Cardiac atrium fibroblast (primary cell): ENCODE measurements at places on chromosomes 16 and 17. TPM values are rescaled to one million over a fixed set of nuclear protein-coding genes. Genes with fewer than 3 reads are reported as not detected.

Gene CMTM2
- total RNA-seq, result not detected in 2 replicates

Gene TNP2
- total RNA-seq, result not detected in 2 replicates

Gene SLC13A5
- total RNA-seq, result not detected in 2 replicates

Gene ZNF469
- 7.0 and 10.0 TPM in 2 replicates for total RNA-seq

Gene SPEM2
- total RNA-seq, result not detected in 2 replicates

Gene PLLP
- not detected in 2 replicates for total RNA-seq

Gene USH1G
- total RNA-seq, result not detected in 2 replicates

Gene IGFBP4
- total RNA-seq, result 197 and 334 TPM in 2 replicates

Gene ALOX15B
- total RNA-seq, result 0.16 and 0.36 TPM in 2 replicates

Gene GJC1
- 4.7 and 5.3 TPM in 2 replicates for total RNA-seq

Gene KRT9
- not detected in 2 replicates for total RNA-seq

Gene ALOX15
- not detected in 2 replicates for total RNA-seq

Gene ZMYND15
- 0.16 TPM in 1 of 2 replicates, not detected in the other for total RNA-seq

Gene PTX4
- total RNA-seq, result not detected in 2 replicates

Gene EVI2A
- 0.32 and 0.90 TPM in 2 replicates for total RNA-seq

Gene HSPB9
- total RNA-seq, result not detected in 2 replicates

Gene DVL2
- 33.4 and 33.9 TPM in 2 replicates for total RNA-seq

Gene ADGRG3
- not detected in 2 replicates for total RNA-seq

Gene HLF
- 0.16 TPM in 1 of 2 replicates, not detected in the other for total RNA-seq

Gene C17orf113
- total RNA-seq, result 0.18 and 0.49 TPM in 2 replicates

Gene MT1B
- total RNA-seq, result not detected in 2 replicates

Gene ASB16
- not detected in 2 replicates for total RNA-seq

Gene WNK4
- total RNA-seq, result 2.0 and 4.1 TPM in 2 replicates

Gene MYL4
- total RNA-seq, result not detected in 2 replicates

Gene TBC1D3
- 1.6 and 2.3 TPM in 2 replicates for total RNA-seq

Gene KRTAP9-2
- total RNA-seq, result not detected in 2 replicates

Gene NHLRC4
- 2.2 and 6.5 TPM in 2 replicates for total RNA-seq

Gene FAM117A
- 3.6 and 12.0 TPM in 2 replicates for total RNA-seq

Gene BCL7C
- total RNA-seq, result 39.0 and 40.1 TPM in 2 replicates

Gene HBQ1
- total RNA-seq, result not detected in 2 replicates

Gene GRB2
- total RNA-seq, result 60.8 and 61.7 TPM in 2 replicates

Gene SECTM1
- total RNA-seq, result 18.4 and 25.6 TPM in 2 replicates

Gene KIFC3
- total RNA-seq, result 23.3 and 44.1 TPM in 2 replicates

Gene PERCC1
- total RNA-seq, result not detected in 2 replicates

Gene HS3ST3A1
- total RNA-seq, result 0.54 and 2.6 TPM in 2 replicates

Gene LHX1
- not detected in 2 replicates for total RNA-seq

Gene IRX5
- total RNA-seq, result 0.72 and 1.1 TPM in 2 replicates

Gene SLC38A8
- total RNA-seq, result not detected in 2 replicates

Gene CD300LB
- total RNA-seq, result not detected in 2 replicates

Gene ADAP2
- 0.49 and 0.54 TPM in 2 replicates for total RNA-seq

Gene DUS2
- total RNA-seq, result 14.7 and 19.5 TPM in 2 replicates

Gene TP53TG3
- total RNA-seq, result not detected in 2 replicates

Gene ESRP2
- total RNA-seq, result 0.36 and 1.1 TPM in 2 replicates

Gene KRT15
- 9.6 TPM in 1 of 2 replicates, not detected in the other for total RNA-seq

Gene CTF1
- 0.54 and 0.81 TPM in 2 replicates for total RNA-seq

Gene TLCD2
- total RNA-seq, result 2.3 and 3.1 TPM in 2 replicates

Gene PTGES3L
- not detected in 2 replicates for total RNA-seq

Gene IFI35
- 40.6 and 44.4 TPM in 2 replicates for total RNA-seq

Gene ELMO3
- 0.36 and 0.49 TPM in 2 replicates for total RNA-seq

Gene TOB1
- total RNA-seq, result 2.9 and 6.5 TPM in 2 replicates

Gene SCGB1C2
- not detected in 2 replicates for total RNA-seq

Gene KRT16
- not detected in 2 replicates for total RNA-seq

Gene C1QL1
- 1.5 TPM in 1 of 2 replicates, not detected in the other for total RNA-seq

Gene CARD14
- total RNA-seq, result not detected in 2 replicates

Gene LAT
- total RNA-seq, result 0.49 and 1.1 TPM in 2 replicates

Gene ABCC11
- not detected in 2 replicates for total RNA-seq

Gene SLC7A6
- 21.7 and 38.7 TPM in 2 replicates for total RNA-seq

Gene GRIN2C
- not detected in 2 replicates for total RNA-seq
